Left lung (tissue), 14 donors: ENCODE measurements at places on chromosomes 12 and 14. TPM values are rescaled to one million over a fixed set of nuclear protein-coding genes. Genes with fewer than 3 reads are reported as not detected.

Gene TAS2R43
- polyA plus RNA-seq = 0.38 TPM

Gene IAPP
- polyA plus RNA-seq = not detected

Gene VCPKMT
- polyA plus RNA-seq = 14.3 TPM

Gene CLEC1B
- 1.1 TPM for polyA plus RNA-seq

Gene PFDN5
- polyA plus RNA-seq = 745 TPM

Gene PPHLN1
- polyA plus RNA-seq = 65.7 TPM

Gene MRPS35
- 56.6 TPM for polyA plus RNA-seq

Gene KCNJ8
- polyA plus RNA-seq = 25.5 TPM

Gene DEPDC4
- polyA plus RNA-seq = 6.7 TPM

Gene TPPP2
- polyA plus RNA-seq = not detected

Gene KRT74
- polyA plus RNA-seq = not detected

Gene BDKRB2
- polyA plus RNA-seq = 1.2 TPM

Gene SPTB
- 3.6 TPM for polyA plus RNA-seq

Gene DYRK4
- 53.4 TPM for polyA plus RNA-seq

Gene CD27
- polyA plus RNA-seq = 2.2 TPM

Gene BATF
- polyA plus RNA-seq = 1.3 TPM

Gene KCNH5
- 0.11 TPM for polyA plus RNA-seq

Gene SSTR1
- polyA plus RNA-seq = 3.4 TPM

Gene OR10G3
- polyA plus RNA-seq = not detected

Gene RPL36AL
- polyA plus RNA-seq = 156 TPM

Gene TPH2
- 0.48 TPM for polyA plus RNA-seq

Gene RPS6KL1
- polyA plus RNA-seq = 1.1 TPM

Gene TMEM233
- polyA plus RNA-seq = 1.8 TPM

Gene VPS29
- polyA plus RNA-seq = 132 TPM

Gene AICDA
- not detected for polyA plus RNA-seq

Gene MNAT1
- polyA plus RNA-seq = 38.6 TPM

Gene FOXN4
- polyA plus RNA-seq = 0.63 TPM

Gene DBX2
- polyA plus RNA-seq = not detected

Gene TCTN2
- 20.2 TPM for polyA plus RNA-seq

Gene C12orf54
- 1.1 TPM for polyA plus RNA-seq

Gene LHX5
- not detected for polyA plus RNA-seq

Gene NGB
- not detected for polyA plus RNA-seq

Gene CISTR
- not detected for polyA plus RNA-seq

Gene PTPN6
- polyA plus RNA-seq = 20.7 TPM

Gene RD3L
- 0.13 TPM for polyA plus RNA-seq

Gene USP44
- 3.4 TPM for polyA plus RNA-seq

Gene SLC7A7
- polyA plus RNA-seq = 9.6 TPM

Gene TMEM63C
- polyA plus RNA-seq = 1.3 TPM
